ENCODE measurements at places on chromosomes 4 and X.

DNA sequence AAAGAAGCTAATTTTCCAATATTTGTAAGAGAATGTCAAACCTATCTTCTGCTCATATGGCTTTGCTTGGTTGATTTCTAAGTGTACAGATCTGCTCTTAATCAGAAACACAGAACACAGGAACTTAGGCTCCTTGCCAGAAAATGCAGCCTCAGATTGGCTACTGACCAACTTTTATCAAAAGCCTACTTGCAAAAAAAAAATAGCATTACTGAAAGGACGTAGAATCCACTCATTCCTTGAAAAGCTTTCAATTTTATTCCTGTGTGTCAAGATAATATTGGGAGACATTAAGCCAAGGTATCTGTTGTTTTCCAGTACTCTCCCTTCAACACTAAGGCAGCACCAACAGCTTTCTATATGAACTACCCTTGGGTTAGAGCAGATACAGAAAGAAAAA lies 127.6 kb upstream of the INTU start:
- peak; percentile 43 for DNase-seq

- DNase-seq, result no peak
Measured at GRCh38 chrX:132953354-132953753, 5.1 kb downstream of the HS6ST2 start.

DNA sequence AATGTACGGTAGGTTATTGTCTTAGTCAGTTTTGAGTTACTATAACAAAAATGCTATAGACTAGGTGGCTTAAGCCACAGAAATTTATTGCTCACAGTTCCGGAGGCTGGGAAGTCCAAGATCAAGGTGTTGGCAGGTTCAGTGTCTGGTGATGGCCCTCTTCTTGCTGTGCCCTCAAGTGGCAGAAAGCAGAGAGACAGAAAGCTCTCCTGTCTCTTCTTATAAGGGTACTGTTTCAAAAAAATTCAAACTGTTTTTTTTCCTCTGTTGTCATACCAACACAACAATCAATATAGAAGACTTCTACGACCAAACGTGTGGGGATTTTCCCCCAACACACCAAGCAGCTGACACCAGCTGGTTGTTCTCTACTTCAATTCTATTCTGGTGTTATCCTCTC lies 53.4 kb downstream of the ADGRG4 start:
- no peak for DNase-seq

DNA sequence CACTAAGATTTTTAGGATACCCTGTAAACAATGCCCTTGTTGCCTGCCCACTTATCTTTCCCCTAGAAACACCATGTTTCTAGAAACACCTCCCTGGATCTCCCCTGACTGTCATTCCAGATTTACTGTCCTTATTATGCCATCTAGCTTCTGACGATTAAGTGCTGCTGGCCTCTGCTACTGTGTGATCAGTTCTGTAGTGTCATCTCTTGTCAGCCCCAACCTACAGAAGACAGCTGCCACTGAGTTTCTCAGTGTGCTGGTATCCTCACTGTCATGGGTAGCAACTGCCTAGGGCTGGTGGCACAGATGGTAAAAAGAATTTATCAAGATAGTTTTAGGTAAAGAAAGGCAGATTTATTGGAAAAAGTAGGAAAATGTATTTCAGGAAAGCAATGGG lies 68.7 kb upstream of the WWC2 start:
- DNase-seq, result no peak

GRCh38 chrX:40700640-40701342 lies 34.6 kb downstream of the MED14 start:
- DNase-seq, result no peak

GRCh38 chr4:29756966-29757365 lies 963.2 kb upstream of the PCDH7 start:
- no peak for DNase-seq

GRCh38 chr4:82799006-82799881 lies 648 bp upstream of the SCD5 start:
- no peak for DNase-seq

- no peak for DNase-seq
Measured at GRCh38 chr4:4339504-4340085, 47.3 kb upstream of the NSG1 start.

DNA sequence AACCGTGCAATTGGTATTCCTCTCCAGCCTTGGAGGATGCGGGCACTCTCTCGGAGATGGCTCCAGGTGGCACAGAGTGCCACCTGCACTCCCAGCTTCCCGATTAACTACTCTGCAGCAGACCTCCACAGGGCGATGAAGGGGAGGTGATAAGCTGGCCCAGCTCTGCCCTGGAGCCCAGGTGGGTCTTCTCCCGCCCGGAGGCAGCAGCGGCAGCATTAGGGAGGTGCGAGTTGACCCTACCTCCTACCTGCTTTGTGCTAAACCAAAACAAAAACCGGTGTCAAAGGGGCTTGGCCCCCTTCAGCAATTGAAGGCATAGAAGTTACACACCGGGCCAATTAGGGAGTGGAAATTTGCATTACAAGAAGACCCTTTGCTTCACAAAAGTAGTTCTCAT lies 137.4 kb upstream of the MAMLD1 start:
- no peak for DNase-seq

DNA sequence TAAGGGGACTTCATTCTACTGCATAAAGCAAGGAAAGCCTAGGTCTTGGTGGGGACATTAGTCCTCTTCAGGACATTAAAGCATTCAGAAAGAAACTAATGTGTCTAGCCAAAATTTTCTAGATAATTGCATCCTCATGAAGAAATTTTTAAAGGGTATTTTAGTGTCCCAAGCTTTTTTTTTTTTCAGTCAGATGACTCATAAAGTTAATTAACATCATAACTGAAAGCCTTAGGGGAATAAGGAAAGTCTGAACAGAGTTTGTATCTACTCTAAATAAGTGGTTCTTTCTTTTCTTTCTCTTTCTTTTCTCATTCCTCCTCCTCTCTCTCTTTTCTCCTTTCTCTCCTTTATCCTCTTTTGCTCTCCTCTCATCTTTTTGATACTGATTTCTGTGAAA lies 202.4 kb downstream of the ADAMTS3 start:
- no peak for DNase-seq

GRCh38 chr4:37490391-37491347 lies 195.5 kb downstream of the RELL1 start:
- no peak for DNase-seq

DNA sequence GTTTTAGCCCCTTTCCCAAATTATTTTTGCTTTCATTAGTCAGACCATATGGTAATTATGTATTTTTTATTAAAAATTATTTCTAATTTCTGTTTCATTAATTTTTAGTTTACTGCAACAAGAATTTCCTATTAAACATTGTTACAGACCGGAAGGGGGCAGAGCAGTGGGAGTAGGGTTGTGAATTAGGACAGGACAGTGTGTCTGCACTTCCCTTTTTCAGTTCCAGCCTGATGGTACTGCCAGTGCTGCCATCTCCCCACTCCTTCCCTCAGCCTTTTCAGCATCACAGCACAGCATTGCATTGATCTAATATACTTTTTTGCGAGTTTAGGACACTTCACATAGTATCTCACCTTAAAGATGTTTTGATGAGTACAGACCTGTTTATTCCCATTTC lies 76.5 kb downstream of the STIM2 start:
- DNase-seq, result no peak

GRCh38 chrX:111129921-111130320 lies 33.9 kb downstream of the PAK3 start:
- no peak for DNase-seq

DNA sequence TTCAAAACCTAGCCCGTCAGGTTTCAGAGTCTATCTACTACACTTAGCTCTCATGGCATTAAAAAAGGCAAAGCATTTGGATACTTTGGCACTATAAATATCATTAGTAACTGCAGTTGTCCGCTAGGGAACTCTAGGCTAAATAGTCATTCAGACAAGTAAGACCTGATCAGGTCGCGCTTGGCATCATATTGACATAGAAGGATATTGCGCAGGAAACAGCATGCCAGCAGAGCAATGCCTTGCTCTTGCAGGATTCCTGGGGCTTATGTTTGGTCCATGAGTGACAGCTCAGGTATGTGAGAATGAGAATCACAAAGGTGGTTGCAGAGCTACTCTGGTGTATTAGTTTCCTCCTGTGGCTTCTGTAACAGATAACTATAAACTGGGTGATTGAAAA lies 62.7 kb downstream of the KDM6A start:
- no peak for DNase-seq

GRCh38 chrX:22742174-22742573 lies 257.6 kb upstream of the DDX53 start:
- DNase-seq, result no peak

DNA sequence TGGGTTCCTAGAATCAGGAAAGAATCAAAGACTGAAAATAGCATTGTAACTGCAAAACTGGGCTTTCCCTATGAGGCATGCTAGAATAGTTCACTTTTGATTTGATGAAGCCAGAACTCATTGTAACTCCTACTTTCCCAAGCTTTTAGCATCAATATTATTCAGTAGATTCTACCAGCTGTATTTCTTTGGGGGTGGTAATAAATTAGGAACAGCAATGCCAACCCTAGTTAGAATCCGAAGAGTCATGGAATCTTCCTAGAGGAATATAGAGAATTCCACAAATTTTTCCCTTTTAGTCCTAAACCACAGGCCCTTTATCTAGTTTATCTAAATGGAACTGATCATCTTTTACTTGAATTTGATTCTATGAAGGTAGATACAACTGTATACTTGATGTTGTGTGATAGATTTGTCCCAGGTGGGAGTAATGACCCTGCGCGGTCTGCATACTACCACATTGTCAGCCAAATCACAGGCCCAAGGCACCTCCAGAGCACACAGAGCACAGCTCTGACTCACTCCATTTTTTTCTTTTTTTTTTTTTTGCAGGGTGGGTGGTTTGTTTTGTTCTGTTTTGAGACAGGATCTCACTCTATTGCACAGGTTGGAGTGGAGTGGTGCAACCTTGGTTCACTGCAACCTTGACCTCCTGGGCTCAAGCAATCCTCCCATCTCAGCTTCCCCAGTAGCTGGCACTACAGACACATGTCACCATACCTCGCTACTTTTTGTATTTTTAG lies 66.6 kb downstream of the EDNRA start:
- DNase-seq, result no peak

DNA sequence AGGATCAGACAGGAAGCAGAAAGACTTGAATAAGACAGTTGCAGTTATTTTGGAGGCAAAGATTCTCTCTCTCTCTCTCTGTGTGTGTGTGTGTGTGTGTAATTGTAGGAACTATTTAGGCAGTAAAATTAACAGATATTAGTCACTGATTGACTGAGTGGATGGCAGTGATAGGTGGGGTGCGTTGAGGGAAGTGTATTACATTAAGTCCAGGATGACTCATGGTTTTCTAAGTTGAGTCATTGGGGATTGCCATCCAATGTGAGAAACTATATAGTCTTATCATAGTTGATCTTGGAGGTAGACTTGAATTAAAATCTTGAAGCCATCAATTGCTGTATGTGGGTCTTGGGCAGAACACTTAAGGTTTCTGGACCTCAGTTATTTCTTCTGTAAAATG lies 75.4 kb downstream of the AR start:
- DNase-seq, result no peak

- no peak for DNase-seq
Measured at GRCh38 chr4:45346816-45347435, 620.6 kb upstream of the GNPDA2 start.

DNA sequence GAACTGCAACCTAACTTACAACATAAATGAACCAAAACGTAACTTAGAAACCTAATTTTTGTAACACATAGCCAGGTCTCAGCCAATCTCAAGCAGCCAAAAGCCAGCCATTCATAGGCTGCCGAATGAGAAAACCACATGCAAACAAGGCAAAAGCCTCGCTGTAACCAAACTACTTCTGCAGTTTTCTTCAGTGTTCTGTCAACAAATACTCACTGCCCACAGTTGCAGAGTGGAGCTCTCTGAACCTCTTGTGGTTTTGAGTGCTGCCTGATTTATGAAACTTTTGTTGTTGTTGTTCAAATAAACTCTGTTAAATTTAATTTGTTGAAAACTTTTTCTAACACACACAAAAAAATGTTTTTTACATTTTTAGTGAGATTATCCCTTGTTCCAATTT lies 251.2 kb downstream of the PAPSS1 start:
- no peak for DNase-seq

DNA sequence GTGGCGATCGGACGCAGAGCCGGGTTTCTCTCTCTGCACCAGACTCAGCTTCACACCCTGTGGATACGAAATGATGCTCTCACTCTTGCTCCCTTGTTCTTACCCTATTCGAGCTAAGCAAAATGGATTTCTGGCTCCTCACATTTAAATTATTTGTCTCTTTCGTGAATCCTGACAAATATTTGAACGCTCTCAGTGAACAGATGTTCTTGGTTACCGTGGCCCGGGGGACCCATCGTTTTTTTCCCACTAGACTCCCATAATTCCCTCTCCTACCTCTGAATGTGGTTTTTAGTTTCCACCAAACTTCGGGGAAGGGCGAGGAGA lies 630 bp downstream of the SMARCA5 start:
- DNase-seq, result no peak

- DNase-seq, result no peak
Measured at GRCh38 chrX:24528605-24529004, 63.5 kb downstream of the PDK3 start.

DNA sequence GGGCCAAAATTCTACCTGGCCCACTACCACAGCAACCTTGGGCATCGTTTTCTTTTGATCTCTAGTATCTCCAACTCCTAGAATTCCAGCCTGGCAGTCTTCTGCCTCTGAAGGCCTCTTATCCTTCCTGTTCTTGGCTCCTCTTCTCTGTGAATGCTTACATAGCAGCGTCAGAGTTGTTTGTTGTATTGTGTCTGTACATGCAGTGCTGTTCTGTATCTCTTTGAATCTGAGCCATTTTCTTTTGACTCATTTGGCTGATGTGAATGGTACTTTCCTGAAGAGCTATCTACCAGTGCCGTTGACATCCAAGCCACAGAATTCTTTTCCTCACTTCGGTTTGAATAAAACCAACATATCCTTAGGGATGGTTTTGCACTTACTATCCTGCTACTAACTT lies 79.2 kb downstream of the TMEM164 start:
- DNase-seq, result no peak

- peak; percentile 22 for DNase-seq
Measured at GRCh38 chrX:134782796-134783195, 124.5 kb upstream of the PLAC1 start.

- DNase-seq, result no peak
Measured at GRCh38 chr4:12703036-12703435, 781.1 kb downstream of the RAB28 start.

- DNase-seq, result peak; percentile 20
Measured at GRCh38 chrX:40085102-40085551, 12.6 kb downstream of the BCOR start.

DNA sequence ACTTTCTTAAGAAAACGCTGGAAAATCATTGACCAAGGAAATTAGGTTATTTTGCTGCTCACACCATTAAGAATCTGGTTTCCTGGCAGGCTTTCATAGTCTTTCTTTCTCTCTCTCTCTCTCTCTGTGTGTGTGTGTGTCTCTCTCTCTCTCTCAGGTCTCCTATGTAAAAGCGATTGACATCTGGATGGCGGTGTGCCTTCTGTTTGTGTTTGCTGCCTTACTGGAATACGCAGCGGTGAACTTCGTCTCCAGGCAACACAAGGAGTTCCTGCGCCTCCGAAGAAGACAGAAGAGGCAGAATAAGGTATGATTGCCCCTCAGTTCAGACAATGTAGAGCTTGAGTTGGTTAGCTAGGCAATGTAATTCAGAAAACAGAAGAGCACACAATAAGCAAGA lies 161.2 kb downstream of the GLRA2 start:
- no peak for DNase-seq

- DNase-seq, result no peak
Measured at GRCh38 chr4:179248821-179249220, 1806.6 kb upstream of the AGA start.
